NCI-H187 (cell line): ENCODE measurements at places on chromosomes 1 and 21.
A peak's percentile ranks its signal among the peaks of the same experiment; 100 is the strongest.

GRCh38 chr1:225677350-225678124 is 24.6 kb upstream of the ENAH start:
- DNase-seq: no peak

DNA sequence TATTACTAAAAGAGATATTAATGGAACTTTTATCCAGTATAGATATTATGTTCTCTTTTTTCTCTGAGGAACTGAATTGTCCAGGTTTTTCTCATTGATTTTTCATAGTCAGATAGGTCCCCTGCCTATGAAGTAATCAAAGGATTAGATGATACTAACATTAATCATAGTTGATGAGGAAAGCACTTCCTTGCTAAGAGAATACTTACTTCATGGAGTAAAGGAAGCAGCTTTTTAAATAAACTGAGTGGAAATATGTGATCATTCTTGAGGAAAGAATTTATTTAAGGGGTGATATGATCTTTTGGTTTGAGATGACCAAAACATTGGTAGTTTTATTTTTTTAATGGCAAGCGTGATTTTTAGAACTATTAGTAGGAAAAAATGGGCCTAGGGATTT is 58.9 kb downstream of the SWT1 start:
- DNase-seq: no peak

DNA sequence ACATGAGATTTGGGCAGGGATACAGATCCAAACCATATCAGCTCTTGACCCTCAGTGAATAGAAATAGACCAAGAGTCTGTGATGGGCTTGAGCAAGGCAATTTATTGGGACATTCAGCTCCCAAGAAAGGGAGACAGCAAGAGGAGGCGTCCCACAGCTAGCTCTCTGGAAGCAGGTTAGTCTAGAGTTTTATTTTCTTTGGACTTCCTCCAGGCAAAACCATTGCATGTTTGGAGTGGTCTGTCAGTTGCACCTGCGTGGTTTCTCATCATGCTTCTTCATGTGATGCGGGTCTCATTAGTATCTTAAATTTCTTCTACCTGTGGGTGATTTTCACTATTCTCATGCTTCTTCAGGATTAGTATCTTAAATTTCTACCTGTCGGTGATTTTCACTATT is 1530.6 kb downstream of the PLA2G4A start:
- no peak for DNase-seq

DNA sequence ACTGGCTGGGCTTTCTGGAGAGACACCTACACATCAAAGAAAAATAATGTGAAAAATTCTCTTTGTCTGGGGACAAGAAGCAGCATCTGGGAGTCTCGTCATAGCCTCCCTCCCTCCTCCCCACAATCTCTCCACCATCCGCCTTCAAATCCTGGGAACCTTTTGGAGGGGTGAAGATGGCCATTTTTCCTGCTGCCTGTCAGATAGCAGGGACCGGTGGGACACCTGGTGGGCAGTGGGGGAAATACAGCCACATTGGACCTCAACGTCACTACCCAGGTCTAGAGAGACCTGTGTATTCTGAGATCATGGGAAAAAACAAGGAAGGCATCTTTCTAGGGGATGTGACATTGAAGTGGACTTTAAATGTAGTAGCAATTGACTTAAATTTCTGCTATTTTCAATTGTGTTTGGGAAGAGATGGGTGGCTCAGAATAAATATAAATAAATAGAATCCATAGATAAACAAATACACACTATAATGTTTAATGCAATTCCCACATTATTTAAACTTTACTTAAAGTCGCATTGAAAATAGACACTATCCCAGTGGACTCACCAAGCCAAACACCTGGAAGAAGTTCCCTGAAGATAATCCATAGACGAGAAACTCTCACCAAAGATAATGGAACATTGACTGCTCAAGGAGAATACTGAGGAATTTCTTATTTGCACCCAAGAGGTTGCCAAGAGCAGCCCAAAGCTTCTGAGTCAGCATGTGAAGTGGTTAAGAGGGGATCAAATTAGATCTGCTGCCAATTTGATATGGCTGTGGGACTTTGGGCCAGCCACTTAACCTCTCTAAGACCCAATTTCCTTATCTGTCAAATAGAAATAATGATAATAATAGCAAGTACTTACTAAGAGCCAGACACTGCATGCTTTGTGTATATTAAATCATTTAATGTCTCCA is 147.6 kb upstream of the CAMK1G start:
- peak; percentile 24 for DNase-seq

- DNase-seq: no peak
Measured at GRCh38 chr1:81478219-81478618, 322.5 kb upstream of the ADGRL2 start.

DNA sequence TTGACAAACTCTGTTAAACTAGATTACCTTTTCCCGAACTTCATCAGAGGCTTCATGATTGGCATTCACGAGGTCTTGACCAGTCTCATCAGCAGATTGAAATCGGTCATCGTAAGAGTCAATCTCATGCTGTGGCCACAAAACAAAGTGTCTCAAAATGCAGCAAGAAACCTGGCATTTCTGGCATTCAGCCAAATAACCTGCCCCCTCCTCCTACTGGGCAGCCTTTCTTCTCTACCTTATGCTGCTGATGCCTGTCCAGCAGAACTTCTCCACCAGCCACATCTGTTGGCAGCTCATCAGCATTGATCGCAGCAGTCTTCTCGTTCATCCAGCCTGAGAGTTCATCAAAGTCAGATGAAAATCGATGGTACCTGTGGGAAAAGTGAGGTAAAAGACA is 12.2 kb downstream of the SPTA1 start:
- no peak for DNase-seq
